Activated CD4-positive, alpha-beta T cell treated with anti-CD3 and anti-CD28 coated beads for 24 hours (primary cell): ENCODE measurements at places on chromosomes 16 and 17.

- peak; percentile 35 for DNase-seq
These were observed 122.3 kb downstream of the CDK5R1 start for GRCh38 chr17:32609085-32609484.

GRCh38 chr16:4179020-4179419 is 62.8 kb upstream of the ADCY9 start:
- no peak for DNase-seq

- no peak for DNase-seq
These were observed 5.8 kb downstream of the KRTAP29-1 start for GRCh38 chr17:41296846-41297245.

DNA sequence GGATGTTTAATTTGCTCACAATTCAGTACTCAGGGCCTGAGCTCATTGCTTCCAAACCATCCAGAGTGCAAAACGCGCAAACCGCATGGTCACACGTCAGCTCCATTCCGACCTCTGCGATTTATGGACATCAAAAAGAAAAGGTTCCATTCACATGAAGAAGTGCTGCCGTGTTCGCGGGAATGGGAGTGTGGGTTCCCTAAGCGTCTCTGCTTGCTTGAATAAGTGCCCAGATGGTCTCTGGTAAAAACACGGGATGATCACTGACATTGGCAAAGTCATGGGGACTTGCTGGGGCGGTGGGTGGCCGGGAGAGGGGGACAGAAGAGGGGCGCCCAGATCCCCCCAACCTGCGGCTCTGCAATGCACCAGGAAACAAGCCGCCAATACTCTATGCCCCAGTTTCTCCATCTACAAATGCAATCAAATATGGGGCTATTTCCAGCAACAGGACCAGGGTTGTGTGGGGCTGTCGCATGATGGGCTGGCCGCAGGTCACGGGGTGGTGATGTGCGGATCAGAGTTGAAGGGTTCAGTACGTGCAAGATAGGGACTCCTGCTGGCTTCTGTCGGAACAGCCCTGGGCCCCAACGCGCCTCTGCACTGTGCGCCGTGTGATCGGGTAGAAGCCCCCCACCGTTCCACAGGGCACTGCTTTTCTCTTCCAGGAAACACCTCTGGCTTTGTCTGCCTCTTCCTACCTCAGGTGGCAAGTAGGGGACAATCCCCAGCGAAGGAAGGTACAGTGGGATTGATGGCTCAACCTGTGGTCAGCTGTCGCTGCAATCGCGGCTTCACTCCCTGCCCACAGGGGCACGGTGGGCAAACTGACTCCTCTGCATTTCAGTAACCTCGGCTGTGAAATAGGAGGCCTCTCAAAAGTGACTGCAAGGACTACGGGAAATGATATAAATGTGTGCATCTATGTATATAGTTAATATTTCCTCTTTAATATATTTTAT is 11.2 kb downstream of the FOXF1 start:
- no peak for DNase-seq

DNA sequence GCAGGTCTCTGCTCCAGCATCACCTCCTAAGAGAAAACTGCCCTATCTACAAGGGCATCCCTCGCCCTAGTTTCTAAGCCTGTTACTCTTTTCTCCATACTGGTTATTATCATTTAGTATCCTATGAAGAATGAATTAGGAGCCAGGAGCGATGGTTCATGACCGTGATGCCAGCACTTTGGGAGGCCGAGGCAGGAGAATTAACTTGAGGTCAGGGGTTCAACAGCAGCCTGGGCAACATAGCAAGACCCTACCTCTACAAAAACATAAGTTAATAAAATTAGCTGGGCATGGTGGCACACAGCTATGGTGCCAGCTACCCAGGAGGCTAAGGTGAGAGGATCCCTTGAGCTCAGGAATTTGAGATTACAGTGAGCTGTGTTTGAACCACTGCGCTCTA is 7.2 kb downstream of the EARS2 start:
- DNase-seq: no peak

- no peak for DNase-seq
These were observed 521 bp downstream of the ATMIN start for GRCh38 chr16:81035975-81036750.

DNA sequence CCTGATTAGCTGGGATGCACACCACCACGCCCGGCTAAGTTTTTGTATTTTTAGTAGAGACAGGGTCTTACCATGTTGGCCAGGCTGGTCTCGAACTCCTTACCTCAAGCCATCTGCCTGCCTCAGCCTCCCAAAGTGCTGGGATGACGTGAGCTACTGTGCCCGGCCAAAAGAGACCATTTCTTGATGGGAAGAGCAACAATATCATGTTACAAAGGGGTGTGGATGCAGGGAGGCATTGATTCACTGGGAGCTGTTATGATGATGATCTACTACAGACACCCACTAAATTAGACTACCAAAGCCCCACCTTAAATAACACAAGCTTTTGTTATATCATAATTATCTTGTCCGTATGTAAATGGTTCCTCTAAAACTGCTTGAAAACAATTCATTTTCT is 81.4 kb upstream of the PSMD7 start:
- no peak for DNase-seq
